Thyroid gland (tissue), 4 donors: ENCODE measurements at places on chromosomes 7 and 10. TPM values are rescaled to one million over a fixed set of nuclear protein-coding genes. Genes with fewer than 3 reads are reported as not detected.
A peak's percentile ranks its signal among the peaks of the same experiment; 100 is the strongest.

The ITPRIP gene
- 28.0 TPM for total RNA-seq

The DPYSL4 gene
- total RNA-seq, result 0.67 TPM

The SFTPA2 gene
- 0.29 TPM for total RNA-seq

The ACSM6 gene
- total RNA-seq, result 0.56 TPM

DNA sequence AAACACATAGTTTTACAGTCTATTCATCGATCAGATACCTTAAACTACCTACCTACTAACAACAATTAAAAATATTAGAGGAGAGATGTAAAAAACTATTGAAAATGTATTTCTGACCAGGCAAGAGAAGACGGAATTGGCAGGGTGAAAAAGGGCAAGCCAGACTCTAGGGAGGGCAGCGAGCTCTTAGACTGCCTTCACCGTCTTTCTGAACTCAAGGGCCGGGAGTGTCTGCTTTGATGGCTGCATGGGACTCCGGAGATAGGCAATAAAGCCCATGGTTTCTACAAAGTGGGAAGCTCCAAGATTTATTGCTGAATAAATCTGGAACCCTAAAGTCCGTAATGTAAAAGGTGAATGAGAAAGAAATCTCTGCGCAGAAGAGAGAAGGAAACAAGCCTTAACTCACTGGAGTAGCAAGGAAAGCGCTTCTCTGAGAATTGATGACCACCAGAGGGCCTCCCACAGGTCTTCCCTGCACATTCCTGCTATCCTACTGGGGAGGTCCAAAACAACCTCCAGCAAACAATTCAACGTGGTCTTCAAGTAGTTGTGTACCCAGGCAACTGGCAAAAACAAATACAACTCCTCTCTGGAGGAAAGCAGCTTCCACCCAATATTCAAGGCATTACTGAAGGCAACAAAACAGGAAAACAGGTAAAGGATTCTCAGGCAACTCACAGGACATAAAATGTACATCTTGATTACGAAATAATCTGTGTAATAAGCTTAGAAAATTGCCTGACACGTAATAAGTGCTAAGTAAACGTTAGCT, 181.3 kb downstream of the SDK1 start:
- DNase-seq, result peak; percentile 16
- no peaks in the 10 kb centered on the region for H3K36me3 ChIP-seq
- no peak overlapping the region for H3K27ac ChIP-seq
- no peaks in the 10 kb centered on the region for H3K4me1 ChIP-seq

The FGFBP3 gene
- total RNA-seq, result 1.9 TPM

DNA sequence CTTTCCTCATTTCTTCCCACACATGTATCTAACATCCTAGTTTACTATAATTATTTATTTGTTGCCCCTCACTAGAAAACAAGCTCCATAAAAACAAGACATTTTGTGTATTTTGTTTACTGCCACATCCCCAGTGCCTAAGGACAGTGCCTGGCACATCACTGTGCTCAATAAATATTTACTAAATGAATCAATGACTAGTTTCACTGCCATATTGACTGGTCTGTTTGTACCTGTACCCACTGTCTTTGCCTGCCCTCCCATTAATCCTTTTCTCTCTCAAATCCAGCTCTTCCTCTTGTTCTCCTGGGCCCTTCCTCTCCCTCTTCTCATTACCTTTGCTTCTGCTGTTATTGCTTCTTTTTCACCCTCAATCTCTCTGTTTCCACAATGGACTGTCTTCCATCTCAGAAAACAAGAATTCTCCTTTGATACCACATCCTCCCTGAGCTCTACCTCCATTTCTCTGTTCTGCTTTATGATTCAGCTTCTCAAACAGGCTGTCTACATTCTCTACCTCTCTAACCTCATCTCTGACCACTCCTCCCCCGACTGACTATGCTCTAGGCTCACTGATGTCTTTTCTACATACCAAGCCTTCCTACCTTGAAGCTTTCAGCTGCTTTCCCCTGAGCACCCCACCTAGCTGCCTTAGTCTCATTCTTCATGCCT, 8.3 kb upstream of the FAM133B start:
- H3K27ac ChIP-seq, result no peak overlapping the region
- H3K36me3 ChIP-seq, result no peaks in the 10 kb centered on the region
- H3K4me1 ChIP-seq, result no peaks in the 10 kb centered on the region
- DNase-seq, result no peak

DNA sequence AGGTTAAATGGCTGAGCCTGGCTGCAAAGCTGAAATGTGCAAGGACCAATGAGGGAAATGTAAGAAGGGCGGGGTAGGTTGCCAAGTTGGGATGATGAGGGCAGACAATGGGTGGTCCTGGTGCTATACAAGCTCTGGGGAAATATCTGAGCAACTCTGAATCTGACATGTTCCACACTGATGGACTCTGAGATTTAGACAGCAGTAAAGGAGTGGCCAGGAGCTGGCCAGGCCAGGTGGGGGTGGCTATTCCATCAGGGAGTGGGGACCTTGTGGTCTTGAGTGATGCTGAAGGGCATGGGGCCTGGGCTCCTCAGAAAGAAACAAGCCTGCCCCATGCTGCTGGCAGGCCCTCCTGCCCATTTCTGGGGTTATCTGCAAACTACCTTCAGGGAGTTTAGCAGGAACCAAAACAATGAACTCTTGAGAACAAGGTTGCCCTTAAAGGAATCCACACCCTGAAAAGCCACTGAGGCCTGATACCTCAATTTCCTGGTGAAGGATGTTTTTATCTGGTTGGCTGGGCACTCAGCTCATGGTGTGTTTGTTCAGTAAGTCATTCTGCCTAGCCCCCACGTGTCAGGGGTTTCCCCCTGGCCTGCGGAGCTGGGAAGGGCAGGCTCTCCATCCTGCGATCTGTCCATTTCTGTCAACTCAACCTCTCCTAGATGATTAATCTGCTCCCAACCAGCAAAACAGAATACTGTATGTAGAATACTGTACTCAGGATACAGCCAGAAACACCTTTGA, 143.3 kb upstream of the TNS3 start:
- peak; percentile 48 for DNase-seq
- no peaks in the 10 kb centered on the region for H3K36me3 ChIP-seq
- no peak overlapping the region for H3K4me3 ChIP-seq
- peaks cover 6% of the 10 kb centered on the region for H3K4me1 ChIP-seq
- no peak overlapping the region for H3K27ac ChIP-seq

The NPM3 gene
- 14.6 TPM for total RNA-seq

DNA sequence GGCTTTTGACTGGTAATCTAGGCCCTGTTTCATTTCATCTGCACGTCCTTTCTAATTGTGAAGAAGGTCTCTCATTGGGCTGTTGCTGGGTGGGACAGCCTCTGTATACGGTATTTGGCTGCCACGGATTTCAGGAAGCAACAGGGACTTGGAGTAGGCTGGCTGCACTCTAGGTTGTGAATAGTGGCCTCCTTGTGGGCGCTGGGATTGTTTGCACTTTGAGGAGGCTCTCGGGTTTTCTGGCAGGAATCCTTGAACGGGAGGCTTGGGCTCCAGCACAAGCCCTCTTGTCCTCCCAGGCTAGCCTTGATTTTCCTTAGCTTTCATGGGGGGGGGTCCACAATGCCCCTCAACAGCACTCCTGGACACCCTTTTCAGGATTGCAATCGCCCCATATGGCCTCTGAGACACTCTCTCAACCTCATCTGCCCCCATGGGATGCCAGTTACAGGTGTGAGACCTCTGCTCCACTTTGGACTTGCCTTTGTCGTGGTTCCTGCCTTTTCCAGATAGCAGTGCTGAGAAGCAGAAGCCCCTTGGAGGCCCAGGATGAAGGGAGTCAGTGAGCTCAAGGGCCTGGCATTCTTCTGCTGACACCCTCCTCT, 33.9 kb upstream of the ZNF273 start:
- no peaks in the 10 kb centered on the region for H3K27me3 ChIP-seq
- no peaks in the 10 kb centered on the region for H3K4me1 ChIP-seq
- no peaks in the 10 kb centered on the region for H3K36me3 ChIP-seq
- no peak overlapping the region for H3K27ac ChIP-seq
- no peak overlapping the region for H3K4me3 ChIP-seq

The TRIM50 gene
- total RNA-seq, result 1.5 TPM
